ENCODE measurements at places on chromosomes 3 and 15. TPM values are rescaled to one million over a fixed set of nuclear protein-coding genes. Genes with fewer than 3 reads are reported as not detected.

- DNase-seq = no peak
Measured at GRCh38 chr3:189289251-189289650, 117.5 kb downstream of the TPRG1 start.

Gene TICRR
- 15.5 TPM for total RNA-seq

Gene PP2D1
- not detected for total RNA-seq

DNA sequence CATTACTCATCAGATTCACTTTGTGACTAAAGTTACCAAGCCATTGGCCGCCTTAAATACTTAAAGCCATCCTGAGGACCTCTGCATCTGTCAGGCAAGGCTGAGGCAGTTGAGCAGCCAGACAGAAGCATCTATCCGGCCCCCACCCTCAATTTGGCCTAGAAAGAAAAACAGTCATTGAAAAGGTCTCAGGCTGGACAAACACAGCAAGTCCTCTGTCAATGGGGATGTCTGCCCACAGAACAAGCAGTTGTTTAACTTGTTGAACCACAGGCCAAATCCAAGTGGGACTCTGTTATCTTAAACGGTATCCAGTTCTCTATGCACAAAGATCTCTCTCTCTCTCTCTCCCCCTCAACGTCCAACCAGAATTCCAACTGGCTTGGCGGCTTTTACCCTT lies 2.8 kb downstream of the ZIC4 start:
- no peak for DNase-seq

Gene ZNF80
- 0.61 TPM for total RNA-seq

Gene LOXL1
- total RNA-seq = 1.8 TPM

DNA sequence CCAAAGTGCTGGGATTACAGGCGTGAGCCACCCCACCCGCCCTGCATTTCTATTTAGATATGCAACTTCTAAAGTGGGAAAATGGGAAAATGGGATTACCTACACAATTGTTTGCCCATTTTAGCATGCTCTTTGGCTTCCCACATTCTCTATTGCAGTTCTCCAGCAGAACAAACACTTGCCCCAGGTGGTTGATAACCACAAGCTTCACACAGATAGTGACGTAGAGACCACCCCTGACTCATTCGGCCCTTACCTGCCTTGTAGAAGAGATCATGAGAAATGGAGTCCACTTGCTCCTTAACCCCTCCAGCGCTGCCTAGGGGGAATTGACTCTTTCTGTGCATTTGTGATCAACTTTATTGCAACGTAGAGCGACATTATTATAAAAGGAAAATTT lies 83.2 kb upstream of the RAP2B start:
- no peak for DNase-seq

- no peak for DNase-seq
Measured at GRCh38 chr3:49359623-49360022, 1.5 kb upstream of the GPX1 start.

- no peak for DNase-seq
Measured at GRCh38 chr15:47405365-47406162, 311.7 kb upstream of the SEMA6D start.

DNA sequence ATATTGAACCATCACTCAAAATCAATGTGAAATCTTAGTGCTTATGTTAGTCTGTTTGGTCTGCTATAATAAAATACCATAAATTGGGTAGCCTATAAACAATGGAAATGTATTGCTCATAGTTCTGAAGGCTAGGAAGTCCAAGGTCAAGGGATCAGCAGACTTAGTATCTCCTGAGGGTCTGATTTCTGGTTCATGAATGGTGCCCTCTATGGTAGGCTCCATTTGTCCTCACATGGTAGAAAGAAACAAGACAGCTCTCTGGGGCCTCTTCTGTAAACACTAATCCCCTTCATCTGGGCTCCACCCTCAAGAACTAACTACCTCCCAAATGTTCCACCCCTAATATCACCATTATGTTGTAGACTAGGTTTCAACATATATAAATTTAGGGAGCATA lies 15.0 kb upstream of the EOMES start:
- no peak for DNase-seq

DNA sequence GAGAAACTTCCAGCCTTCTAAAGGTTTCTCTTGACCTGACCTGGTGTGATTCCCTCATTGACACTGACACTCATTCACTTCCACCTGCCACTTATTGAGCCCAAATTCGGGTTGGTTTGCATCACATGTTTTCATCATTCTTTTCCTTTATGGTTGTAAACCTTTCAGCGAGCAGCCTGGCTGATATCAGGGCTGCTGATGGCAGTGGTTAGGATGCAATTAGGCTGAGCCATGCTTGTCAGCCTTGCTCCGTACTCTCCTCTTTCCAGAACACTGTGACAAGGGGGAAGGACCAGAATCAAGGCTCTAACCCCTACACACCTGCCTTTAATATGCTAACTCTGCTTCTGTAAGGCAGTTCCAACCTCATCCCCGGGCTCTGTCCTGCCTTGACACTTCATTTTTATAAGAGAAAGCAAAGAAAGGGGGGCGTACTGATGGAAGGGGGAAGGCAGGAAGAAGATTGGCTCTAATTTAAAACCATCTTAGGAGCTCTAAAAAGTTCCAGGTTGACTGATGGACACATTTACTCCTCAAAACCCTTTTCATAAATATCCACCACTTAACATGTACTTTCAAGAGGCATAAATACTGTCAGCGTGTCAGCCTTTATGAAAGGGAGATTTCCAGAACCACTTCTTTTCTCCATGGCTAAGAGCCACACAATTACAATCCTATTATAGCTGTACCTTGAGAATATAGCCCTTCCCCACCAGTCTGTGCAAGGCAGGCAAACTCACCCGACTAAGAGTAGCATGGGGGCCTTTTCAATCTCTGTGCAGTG lies 5.7 kb downstream of the NMNAT3 start:
- no peak for DNase-seq

DNA sequence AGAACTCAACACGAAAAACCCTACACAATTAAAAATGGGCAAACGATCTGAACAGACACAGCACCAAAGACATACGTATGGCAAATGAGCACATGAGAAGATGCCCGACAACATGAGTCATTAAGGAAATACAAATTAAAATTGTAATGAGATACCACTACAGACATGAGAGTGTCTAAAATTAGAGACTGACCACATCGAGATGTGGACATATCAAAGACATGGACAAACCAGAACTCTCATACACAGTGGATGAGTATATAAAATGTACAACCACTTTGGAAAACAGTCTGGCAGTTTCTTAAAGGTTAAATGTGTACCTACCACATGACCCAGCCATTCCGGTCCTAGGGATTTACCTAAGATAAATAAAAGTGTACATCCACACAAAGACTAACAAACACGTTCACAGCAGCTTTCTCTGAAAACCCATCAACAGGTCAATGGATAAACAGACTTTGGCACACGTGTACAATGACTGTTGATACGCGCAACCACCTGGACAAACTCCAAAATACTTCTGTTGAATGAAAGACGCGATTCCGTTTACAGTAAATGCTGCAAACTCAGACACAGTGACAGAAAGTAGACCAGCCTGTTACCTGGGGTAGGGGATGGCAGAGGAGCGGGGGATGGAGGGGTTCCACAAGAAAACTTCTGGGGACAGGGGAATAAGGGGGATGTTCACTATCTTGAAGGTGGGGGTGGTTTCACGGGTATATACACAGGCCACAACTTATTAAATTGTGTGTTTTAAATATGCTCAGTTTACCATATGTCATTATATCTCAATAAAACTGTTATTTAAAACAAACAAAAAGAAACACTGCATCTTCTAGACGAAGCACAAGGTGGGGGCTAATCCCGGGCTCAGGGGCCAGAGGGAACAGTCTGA lies 2.1 kb downstream of the TNK2 start:
- peak; percentile 58 for DNase-seq

DNA sequence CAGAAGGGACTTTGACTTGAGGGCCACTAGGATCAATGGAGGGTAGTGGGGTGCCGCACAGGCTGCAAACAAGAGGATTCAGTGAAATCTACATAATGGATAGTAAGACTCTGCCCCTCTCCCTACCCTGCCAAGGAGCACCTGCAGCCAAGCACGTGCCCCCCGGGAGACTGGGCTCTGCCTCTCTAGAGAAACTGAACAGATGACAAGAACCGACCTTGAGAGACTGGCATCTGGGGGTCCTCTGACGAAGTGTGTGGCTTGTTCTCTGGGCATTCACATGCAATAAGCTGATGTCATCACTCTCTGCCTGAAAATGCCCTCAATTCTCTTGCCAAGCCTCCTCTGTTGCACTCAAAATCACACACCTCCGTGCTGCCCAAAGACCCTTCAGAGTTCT lies 132.3 kb downstream of the FAM43A start:
- no peak for DNase-seq

- no peak for DNase-seq
Measured at GRCh38 chr3:118781232-118781631, 253.4 kb downstream of the IGSF11 start.

- no peak for DNase-seq
Measured at GRCh38 chr3:109772520-109772919, 435.2 kb upstream of the DPPA4 start.

Gene GABRR3
- not detected for total RNA-seq

All from naive thymus-derived CD4-positive, alpha-beta T cell (primary cell).